ENCODE measurements at places on chromosomes 2 and 18.
A peak's percentile ranks its signal among the peaks of the same experiment; 100 is the strongest.

DNA sequence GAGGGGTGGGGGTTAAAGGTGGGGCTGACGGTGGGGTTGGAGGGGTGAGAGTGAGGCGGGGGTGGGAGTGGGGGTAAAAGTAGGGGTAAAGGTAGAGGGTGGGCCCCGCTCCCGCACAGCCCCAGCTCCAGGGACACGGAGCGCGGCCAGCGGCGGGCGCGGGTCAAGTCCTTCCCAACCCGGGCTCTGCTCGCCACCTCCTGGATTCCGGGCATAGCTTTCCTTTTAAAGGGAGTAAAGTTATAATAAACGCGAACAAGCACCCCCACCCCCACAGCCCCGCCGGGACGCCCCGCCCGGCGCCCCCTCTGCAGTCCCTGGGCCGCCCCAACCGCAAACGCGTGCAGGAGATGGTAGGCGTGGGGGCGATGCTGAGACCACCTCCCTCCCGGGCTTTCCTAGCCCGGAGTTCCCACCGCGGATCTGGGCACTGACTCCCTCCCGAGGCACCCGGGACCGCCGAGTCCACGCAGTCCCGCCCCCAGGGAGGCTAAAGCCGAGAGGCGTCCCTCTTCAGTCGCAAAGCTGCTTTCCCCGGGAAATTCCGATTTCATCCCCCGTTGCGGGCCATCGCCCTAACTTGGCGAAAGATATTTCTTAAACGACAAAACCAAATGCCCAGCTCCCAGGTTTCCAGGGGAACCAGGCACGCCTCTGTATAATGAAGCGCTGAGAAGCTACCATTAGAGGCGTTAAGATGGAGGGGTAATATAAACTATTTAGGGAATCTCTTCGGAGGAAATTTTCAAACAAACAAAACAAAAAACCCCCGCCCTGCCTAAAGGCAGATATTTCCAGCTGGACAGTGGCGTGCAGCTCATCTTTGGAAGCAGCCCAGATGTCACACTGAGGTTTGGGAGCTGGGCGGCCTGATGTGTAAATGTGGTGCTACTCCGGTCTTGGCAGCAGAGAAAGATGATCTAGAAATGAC lies at the start of gene LIMS2:
Gene LIMS2 (minus strand): TSS at position 200 of the 931 bp plus-strand sequence. CDS start 506 bp downstream, outside the sequence.
- no peak for DNase-seq

DNA sequence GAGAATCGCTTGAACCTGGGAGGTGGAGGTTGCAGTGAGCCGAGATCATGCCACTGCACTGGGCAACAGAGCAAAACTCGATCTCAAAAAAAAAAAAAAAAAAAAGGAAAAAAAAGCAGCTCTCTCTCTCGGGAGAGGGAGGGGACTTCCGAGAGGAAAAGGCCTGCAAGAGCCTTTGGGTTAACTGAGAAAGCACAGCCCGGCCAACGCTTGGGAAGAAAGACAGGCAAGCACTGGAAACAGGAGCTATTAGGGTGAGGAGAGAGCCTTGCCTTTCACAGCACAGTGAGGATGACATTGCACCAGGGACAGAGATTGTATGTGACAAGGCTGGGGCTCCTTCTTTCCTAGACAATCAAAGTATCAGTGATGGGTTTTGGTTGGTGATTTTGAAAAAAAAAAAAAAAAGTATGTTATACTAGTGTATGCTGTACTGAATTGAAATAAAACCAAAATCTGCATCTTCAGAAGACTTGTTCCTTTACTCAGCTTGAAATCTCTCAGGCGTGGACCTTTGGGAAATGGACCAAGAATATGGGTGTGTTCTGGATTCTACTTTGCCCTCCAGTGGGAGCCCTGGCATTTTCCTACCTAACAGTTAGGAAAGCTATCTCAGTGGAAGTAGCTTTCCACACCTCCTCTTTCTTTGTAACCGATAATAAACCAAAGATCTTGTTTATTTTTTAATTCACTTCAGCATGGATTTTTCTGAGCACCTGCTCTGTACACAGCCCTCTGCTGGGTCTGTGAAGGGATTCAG lies 16.7 kb downstream of the SRSF7 start:
- DNase-seq = no peak

- no peak for DNase-seq
Observed at GRCh38 chr2:75619956-75620740, 26.4 kb upstream of the MRPL19 start.

DNA sequence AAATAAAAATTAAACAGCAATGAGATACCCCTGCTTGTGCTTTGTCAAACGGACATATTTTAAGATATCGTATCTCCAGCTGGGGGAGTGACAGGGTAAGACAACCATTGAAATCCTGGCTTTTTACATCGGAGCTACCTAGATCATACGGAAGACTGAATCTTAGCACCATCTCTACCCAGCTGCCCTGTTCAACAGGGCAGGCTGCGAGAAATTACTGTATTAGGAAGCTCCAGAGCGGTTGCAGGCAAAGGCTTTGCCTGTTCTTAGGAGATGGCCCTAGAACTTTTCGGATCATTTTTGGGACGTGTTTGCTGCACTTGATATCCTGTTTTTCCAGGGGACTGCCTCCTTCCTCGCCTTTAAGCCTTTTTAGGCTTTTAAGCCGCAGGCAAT lies 2.0 kb upstream of the PRKCE start:
- no peak for DNase-seq

GRCh38 chr2:73059106-73059505 lies 12.4 kb downstream of the SFXN5 start:
- no peak for DNase-seq

- no peak for DNase-seq
Observed at GRCh38 chr2:10190737-10191532, 68.4 kb downstream of the RRM2 start.

GRCh38 chr2:61229936-61230335 lies 67.9 kb downstream of the C2orf74 start:
- DNase-seq = no peak

- DNase-seq = no peak
Observed at GRCh38 chr2:204024906-204025475, 88.4 kb downstream of the ICOS start.

GRCh38 chr2:217182926-217183325 lies 323.1 kb upstream of the TNP1 start:
- DNase-seq = no peak

DNA sequence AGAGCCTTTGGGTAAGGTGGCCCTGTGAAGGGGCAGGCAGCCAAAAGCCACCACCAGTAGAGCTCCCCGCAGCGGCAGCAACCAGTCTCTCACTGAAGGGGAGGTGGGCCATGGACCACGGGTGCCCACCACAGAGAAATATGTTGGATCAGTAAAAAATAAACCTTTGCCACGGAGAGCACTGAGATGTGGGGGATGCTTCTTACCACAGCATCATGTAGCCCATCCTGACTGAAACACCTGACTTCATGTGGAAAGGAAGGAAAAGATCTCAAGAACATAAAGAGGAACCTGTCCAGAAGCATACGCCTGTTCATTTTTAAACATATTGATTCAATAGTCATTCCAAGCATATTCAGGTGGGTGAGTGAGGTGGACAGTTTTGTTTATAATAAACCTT lies 51.1 kb downstream of the LONRF2 start:
- no peak for DNase-seq

DNA sequence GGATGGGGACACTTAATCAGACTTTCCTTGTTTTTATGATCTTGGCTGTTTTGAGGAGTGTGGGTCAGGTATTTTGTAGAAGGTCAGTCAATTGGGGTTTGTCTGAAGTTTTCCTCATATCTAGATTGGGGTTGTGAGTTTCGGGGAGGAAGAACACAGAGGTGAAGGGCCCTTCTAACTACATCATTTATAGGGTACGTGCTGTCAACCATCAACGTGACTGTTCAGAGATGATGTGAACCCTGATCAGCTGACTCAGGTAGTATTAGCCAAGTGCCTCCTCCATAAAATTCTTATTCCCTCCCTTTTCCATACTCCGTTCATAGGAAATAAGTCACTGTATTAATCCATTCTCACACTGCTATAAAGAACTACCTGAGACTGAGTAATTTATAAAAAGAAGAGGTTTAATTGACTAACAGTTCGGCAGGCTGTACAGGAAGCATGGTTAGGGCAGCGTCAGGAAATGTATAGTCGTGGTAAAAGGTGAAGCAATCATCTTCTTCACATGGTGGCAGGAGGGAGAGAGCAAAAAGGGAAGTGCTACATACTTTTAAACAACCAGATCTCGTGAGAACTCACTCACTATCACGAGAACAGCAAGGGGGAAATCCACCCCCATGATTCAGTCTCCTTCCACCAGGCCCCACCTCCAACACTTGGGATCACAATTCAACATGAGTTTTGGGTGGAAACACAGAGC lies 547.1 kb upstream of the LINC00305 start:
- DNase-seq = no peak

DNA sequence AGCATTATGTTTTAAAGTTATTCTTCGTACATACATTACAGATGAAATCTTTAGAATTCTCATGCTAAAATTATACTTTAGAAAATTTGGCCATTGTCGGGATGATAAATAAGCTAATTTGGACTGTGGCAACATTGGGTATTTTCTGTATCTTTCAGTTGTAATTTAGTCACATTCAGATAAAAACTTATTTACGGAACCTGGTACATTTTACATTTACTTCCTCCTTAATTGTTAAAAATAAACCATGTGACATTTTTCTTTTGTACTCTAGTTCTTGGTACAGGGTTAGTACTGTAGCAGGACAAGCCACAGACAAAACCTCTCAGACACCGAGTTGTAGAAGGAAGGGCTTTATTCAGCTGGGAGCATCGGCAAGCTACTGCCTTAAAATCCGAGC lies 4.2 kb downstream of the CNDP2 start:
- no peak for DNase-seq

GRCh38 chr2:240419271-240419670 lies 16.2 kb upstream of the GPC1 start:
- DNase-seq = no peak

GRCh38 chr2:101779656-101780055 lies 82.1 kb downstream of the MAP4K4 start:
- no peak for DNase-seq

- DNase-seq = no peak
Observed at GRCh38 chr2:3572620-3573019, 2.4 kb upstream of the RPS7 start.

DNA sequence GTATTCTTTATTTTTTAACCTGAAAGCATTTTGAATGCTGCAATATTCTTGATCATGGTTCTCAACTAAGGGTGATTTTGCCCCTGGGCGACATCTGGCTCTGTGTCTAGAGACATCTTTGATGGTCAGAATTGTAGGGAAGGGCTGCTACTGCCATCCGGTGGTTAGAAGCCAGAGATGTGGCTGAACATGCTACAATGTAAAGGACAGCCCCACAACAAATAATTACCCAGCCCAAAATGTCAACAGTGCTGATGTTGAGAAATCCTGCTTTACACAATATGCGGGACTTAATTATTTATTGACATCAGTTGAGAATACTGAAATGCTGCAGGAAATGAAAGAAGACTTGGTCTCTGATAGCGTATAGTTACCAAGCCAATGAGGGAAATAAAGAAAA lies 37.5 kb upstream of the SERPINB2 start:
- no peak for DNase-seq

- no peak for DNase-seq
Observed at GRCh38 chr2:237496428-237496827, 9.4 kb downstream of the MLPH start.

DNA sequence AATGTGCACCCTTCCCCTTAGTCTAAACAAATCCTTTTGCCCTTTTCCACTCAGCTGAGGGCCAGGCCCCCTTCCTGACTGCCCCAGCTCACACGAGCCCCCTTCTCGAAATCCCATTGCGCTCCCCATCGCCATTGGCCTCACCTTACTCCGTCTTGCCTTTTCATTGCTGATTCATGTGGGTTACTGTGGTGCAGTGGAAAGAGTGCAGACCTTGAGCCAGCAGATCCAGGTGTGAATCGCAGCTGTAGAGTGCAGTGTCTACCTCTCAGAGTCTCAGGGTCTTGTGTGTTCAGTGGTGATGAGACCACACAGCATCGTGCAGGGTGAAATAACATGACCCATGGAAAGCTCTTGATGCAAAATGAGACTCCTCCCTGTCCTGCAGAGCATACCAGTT lies 132.4 kb upstream of the APCDD1 start:
- DNase-seq = no peak

GRCh38 chr2:140136861-140137260 lies 1356.7 kb upstream of the NXPH2 start:
- no peak for DNase-seq

GRCh38 chr18:22080035-22080434 lies 89.4 kb upstream of the GATA6 start:
- no peak for DNase-seq

GRCh38 chr2:20506201-20506685 lies 59.4 kb downstream of the RHOB start:
- no peak for DNase-seq

DNA sequence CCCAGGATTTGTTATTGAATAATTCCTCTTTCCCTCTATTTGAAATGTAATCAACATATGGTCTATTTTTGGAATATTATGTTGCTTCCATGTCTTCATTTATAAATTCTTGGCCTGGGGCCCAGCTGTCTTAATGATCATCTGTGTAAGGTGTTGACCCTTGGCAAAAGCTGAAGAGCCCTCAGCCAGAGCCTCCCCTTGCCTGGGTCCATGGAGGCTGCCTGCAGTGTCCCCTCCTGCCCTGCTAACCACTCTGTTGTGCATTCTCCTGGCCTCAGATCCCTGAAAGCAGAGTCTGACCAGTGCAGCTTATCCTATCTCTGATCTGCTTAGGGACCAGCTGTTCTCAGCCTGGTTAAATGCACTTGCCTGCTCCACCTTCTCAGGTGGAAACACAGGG lies 226.1 kb upstream of the APCDD1 start:
- no peak for DNase-seq

- DNase-seq = no peak
Observed at GRCh38 chr2:234753701-234754100, 198.1 kb upstream of the SH3BP4 start.

GRCh38 chr2:2291500-2292260 lies 39.4 kb downstream of the MYT1L start:
- no peak for DNase-seq

- DNase-seq = peak; percentile 35
Observed at GRCh38 chr2:224650815-224651439, 65.2 kb downstream of the CCDC195 start.

- DNase-seq = no peak
Observed at GRCh38 chr18:67310826-67311225, 205.7 kb downstream of the DSEL start.

DNA sequence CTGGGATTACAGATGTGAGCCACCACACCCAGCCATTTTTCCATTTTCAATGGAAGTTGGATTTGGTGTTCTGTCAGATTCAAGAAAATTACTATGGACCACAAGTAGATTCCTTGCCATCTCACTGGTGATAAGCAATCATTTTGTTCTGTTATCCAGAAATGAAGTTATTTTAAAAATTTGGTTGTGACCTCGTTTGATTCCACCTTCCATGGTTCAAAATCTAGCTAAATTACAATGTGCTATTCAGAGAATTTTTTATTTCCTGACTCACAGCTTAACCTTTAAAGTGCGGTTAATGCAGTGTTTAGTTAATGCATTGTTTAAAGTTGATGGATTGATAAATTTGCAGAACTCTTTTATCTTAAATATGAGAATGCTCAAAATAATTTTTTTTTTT lies 243.2 kb upstream of the BOD1L2 start:
- DNase-seq = no peak

- no peak for DNase-seq
Observed at GRCh38 chr2:229997565-229997964, 71.2 kb downstream of the SLC16A14 start.
